ENCODE measurements at places on chromosomes 1 and 21.

DNA sequence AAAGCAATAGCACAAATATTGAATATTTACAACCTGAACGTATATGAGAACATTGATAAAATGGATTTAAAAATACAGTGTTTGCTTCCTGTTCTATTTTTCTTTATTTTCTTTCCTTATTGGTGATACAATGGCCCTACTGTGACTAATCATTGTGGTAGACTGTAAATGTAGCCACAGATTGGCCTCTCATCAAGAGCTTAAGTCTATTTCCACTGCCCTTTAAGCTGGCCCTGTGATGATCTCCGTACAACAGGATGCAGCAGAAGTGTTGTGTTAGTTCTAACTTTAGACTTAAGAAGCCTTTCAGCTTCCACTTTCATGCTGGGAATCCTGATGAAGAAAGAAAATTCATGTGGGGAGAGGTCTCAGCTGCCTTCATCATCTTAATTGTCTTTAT lies 285.6 kb upstream of the B3GALT2 start:
- no peak for DNase-seq

DNA sequence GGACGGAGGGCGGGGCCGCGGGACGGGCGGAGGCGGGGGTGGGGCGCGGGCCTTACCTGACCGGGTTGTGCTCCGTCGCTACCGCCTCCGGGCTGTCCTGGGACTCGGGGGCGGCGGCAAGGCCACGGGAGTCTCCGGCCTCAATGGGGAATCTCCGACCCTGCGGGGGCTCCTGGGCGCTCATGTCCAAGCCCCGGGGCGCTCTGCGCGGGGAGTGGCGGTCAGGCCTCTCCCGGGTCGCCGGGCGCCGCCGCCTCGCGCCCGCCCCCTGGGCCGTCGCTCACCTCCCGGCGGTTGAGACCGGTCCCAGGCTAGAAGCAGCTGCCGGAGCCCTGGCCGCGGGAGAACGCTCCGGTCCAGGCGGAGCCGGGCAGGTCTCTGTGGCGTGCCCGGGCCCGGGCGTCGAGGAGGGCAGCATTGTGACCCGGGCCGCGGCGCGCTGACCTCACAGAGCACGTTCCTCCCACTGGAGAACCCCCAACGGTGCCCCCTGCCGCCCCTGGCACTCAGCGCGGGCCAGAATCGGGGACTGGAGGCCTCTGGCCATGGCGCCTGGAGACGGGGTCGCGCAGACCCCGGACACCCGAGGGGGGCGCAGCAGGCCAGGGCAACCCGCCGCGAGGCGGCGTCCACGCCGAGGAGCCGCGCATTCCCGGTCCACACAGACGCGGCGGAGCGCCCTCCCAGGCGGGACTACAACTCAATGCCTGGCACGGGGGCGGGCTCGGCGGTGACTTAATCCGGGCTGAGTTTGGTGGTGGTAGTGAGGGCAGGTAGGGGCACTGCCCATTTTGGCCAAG lies 411 bp downstream of the FAM229A start:
- peak; percentile 65 for DNase-seq

DNA sequence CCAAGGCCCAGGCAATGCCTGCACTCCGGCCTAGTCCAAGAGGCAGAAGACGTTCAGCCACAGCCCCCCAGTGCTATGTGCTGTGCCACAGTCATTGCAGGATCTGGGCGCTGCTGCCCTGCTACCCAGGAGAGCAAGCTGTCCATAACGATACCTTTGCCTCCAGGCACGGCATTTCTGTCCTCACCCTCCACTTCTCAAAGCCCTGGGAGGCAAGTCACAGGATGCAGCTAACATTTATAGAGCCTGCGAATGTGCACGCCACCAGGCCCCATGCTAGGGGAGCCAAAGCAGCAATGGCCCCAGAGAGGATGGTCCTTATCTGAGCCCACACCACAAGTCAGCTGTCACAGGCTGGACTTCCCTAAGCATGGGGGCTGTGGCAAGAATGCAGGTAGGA lies 13.8 kb downstream of the LRP8 start:
- DNase-seq, result no peak

GRCh38 chr1:45659222-45659621 lies 27.1 kb downstream of the GPBP1L1 start:
- DNase-seq, result no peak

- no peak for DNase-seq
Observed at GRCh38 chr1:22317920-22318243, 133.8 kb upstream of the ZBTB40 start.

GRCh38 chr1:65105596-65105995 lies 42.4 kb upstream of the AK4 start:
- DNase-seq, result no peak

DNA sequence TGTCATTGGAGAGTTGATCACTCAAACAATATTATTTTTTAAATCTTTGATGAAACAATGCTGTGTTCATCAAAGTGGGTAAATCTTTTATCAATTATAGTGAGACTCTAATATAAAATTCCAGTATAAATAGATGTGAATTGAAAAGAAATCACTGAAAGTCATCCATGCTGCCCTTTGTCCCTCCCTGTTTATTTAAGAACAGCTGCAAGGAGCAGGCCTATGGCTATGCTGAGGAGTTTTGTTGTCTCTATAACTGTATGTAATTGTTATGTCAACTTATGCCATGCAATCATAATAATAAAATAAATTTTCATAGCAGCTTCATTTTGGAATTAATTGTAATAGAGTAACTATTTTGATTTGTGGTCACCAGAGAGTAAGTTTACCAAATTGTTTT lies 1272.4 kb upstream of the ADGRL4 start:
- DNase-seq, result no peak

DNA sequence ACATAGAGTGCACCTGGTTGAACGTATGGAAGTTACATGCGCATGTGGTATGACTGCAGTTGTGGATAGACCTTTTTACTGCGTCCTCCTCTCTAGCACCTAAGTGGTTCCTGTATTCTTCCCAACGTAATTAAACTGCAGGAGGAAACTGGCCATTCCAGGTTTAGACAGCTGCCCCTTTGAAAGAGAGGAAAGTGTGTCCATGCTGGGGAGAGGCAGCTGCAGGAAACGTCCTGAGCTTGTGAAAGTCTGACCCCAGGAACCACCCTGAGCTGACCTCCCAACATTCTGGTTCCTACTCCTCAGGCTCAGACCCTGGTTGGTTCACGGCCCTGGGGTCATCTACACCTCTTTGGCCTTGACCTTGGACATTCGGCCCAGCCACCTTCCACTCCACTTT lies 309.3 kb downstream of the DISC1 start:
- DNase-seq, result no peak

DNA sequence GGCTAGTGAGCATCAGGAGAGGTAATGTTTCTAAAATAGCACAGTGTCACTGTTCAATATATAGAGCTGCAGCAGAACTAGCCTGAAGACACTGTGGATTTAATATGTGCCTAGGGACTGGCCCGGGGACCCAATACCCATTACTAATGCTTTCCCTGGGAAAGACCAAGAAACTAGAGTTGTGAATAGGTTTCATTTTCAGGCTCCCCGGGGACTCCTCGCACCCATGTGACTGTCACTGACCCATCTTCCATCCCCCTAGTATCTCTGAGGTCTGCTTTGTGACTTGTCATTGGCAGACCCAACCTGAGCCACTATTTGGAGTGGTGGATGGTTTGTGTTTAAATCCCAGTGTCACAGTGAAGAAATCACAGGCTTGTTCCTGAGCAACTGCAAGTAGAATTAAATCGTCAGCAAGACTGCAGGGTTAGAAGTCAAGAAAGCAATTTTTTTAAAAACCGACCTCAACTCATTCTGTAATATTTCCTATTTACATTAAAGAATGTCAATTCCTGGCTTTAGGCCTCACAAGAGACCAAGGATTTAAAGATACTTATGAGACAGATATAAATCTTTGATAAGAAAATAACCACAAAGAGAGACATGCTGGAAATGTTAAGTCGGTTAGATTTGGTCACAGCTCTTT lies 130.0 kb upstream of the TNR start:
- no peak for DNase-seq

DNA sequence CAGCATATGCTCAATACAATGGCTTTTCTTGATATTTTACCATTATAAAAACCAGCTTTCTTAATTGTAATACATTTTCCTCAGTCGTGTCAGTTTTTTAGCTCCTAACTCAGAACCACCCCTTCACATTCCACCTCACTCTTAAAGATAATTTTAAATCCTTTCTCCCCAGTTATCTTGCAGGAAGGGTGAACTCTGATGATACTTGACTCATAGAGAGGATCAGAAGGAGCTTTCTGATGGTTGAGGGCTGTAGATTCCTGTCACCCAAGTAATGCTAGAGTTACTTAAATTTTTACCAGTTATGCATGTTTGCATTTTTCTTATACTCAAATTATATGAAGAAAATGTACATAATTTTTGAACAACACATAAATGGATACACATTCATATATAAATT lies 233.7 kb downstream of the NCAM2 start:
- DNase-seq, result no peak

DNA sequence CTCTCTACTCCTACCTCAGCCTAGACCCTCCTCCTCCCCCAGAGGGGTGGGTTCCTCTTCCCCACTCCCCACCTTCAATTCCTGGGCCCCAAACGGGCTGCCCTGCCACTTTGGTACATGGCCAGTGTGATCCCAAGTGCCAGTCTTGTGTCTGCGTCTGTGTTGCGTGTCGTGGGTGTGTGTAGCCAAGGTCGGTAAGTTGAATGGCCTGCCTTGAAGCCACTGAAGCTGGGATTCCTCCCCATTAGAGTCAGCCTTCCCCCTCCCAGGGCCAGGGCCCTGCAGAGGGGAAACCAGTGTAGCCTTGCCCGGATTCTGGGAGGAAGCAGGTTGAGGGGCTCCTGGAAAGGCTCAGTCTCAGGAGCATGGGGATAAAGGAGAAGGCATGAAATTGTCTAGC lies 21.6 kb upstream of the VPS13D start:
- DNase-seq, result no peak

- no peak for DNase-seq
Observed at GRCh38 chr1:183063349-183063748, 40.1 kb downstream of the LAMC1 start.

DNA sequence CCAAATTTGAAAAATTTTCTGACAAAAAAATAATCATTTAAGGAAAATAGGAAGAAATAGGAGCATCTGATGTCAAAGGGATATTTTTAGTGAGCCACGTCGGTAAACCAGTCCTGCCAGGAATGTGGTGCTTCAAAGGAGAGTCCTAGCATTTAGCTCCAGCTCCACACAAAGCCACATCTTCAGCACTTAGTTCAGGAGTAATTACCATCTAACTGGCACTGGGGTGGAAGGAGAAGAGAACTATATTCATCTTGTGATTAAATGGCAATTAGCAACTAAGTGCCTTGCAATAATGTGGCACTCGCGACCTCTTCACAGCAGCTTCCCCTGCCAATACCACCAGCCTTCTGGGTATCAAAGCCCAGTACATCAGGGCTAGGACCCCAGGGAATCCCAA lies 409.1 kb downstream of the SETD4 start:
- no peak for DNase-seq

DNA sequence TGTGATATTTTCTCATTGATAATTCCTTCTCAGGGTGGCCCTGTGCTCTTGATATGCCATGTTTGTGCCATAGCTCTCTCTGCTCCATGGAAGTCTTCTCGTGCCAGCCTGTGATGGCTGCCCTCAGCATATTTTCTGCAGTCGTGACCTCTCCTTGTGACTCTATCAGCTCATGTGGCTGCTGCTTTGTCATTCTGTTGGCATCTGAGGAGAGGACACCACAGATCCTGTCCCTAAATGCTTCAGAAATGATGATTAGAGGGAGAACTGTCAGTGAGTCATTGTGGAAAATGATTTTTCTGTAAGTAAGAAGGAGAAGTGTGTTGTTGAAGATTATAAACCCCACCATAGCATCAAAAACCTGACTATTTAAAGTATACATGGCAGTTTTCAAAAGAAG lies 286.0 kb downstream of the ADGRL2 start:
- no peak for DNase-seq

- no peak for DNase-seq
Observed at GRCh38 chr1:236084386-236084730, 19.5 kb upstream of the NID1 start.

DNA sequence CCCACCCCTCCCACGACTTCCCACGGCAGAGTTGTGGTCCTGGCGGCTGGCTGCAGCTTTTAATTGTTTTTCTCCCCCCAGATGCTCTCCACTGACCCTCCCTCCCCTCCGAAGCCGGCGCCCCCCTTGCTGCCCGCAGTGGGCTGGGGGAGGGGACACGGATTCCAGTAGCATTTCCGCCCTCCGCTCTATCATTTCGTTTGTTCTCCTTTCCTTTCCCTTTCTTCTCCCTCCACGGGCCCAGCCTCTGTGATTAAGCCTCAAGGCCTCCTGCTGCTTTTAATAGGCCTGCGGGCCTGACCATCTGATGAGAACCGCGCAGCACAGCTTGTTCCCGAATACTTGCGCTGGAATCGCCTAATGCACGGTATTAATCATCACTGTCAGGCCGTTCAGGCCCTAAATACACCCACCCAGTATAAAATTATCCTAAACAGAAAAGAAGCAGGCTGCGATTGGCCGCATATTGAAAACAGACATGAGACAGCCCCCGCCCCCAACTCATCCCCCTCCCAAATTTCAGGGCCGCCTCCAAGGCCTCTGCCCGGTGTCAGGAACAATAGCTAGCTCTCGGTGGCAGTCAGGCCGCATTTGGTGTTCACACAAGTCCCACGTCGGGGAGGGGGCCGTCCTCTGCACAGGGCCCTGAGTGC lies 102.0 kb upstream of the ARHGEF16 start:
- DNase-seq, result no peak

GRCh38 chr1:189693140-189693539 lies 784.5 kb downstream of the BRINP3 start:
- DNase-seq, result no peak

GRCh38 chr1:13505020-13505419 lies 8.8 kb downstream of the LRRC38 start:
- DNase-seq, result no peak

- DNase-seq, result no peak
Observed at GRCh38 chr1:57325117-57325516, 98.7 kb downstream of the DAB1 start.

- no peak for DNase-seq
Observed at GRCh38 chr1:17198476-17199258, 6.3 kb upstream of the PADI1 start.

GRCh38 chr1:175320804-175321203 lies 128.2 kb upstream of the KIAA0040 start:
- no peak for DNase-seq

GRCh38 chr1:199580300-199580699 lies 447.2 kb upstream of the NR5A2 start:
- no peak for DNase-seq

DNA sequence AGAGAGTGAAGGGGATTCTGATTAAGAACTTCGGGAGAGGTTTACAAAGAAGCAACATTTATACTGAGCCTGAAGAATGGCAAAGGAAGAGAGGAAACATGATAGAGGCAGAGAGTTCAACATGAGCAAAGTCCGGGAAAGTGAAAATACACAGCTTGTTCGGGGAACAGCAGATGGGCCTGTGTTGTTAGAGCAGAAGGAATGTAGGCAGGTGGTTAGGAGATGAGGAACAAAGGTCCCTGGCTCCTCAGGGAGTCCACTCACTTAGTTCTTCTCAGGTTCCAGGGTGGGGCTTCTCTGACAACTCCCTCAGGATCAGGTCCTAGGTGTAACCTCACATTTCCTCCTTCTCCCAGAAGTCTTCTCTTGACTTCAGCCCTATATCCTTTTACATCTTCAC lies 5.1 kb upstream of the ZNF326 start:
- DNase-seq, result no peak

Data from B cell (primary cell).